Activated naive CD8-positive, alpha-beta T cell treated with anti-CD3 and anti-CD28 coated beads, Interleukin-2, amount 10 ng/mL, durations not matched to agents 7 days and 5 days (primary cell): ENCODE measurements at places on chromosomes 7 and 10. TPM values are rescaled to one million over a fixed set of nuclear protein-coding genes. Genes with fewer than 3 reads are reported as not detected.

GRCh38 chr10:121681997-121682687, 83.9 kb upstream of the FGFR2 start:
- no peaks in the 10 kb centered on the region for H3K4me1 ChIP-seq
- no peak overlapping the region for H3K4me3 ChIP-seq
- no peaks in the 10 kb centered on the region for H3K36me3 ChIP-seq
- DNase-seq, result no peak
- H3K27ac ChIP-seq, result no peak overlapping the region

The PON1 gene
- total RNA-seq, result not detected

The AGR3 gene
- total RNA-seq, result not detected

The GPR85 gene
- not detected for total RNA-seq

The CLEC5A gene
- total RNA-seq, result 0.44 TPM

- no peak for DNase-seq
- no peaks in the 10 kb centered on the region for H3K4me1 ChIP-seq
- no peaks in the 10 kb centered on the region for H3K27me3 ChIP-seq
- no peak overlapping the region for H3K27ac ChIP-seq
- H3K4me3 ChIP-seq, result no peak overlapping the region
Measured at GRCh38 chr7:43977525-43977924, 20.2 kb upstream of the SPDYE1 start.

The SPDYE16 gene
- 0.22 TPM for total RNA-seq

The ADCY1 gene
- total RNA-seq, result 0.03 TPM
